Hepatocyte (in vitro differentiated cells): ENCODE measurements at places on chromosomes 16 and 17. TPM values are rescaled to one million over a fixed set of nuclear protein-coding genes. Genes with fewer than 3 reads are reported as not detected.

The TAC4 gene
- not detected in 2 replicates for total RNA-seq

The ARHGAP44 gene
- total RNA-seq, result 3.9 and 4.6 TPM in 2 replicates

The GP1BA gene
- not detected in 2 replicates for total RNA-seq

The ITPRIPL2 gene
- 16.3 and 20.1 TPM in 2 replicates for total RNA-seq

The C17orf50 gene
- total RNA-seq, result not detected in 2 replicates

The OR1A1 gene
- not detected in 2 replicates for total RNA-seq

The SLFN13 gene
- 3.9 and 5.5 TPM in 2 replicates for total RNA-seq

The CCT6B gene
- total RNA-seq, result 0.76 and 2.6 TPM in 2 replicates
